Activated effector memory CD4-positive, alpha-beta T cell treated with Interleukin-2 at 50 U/mL for 16 hours (primary cell): ENCODE measurements at places on chromosomes 2 and 18.

- DNase-seq = no peak
These were observed 53.5 kb downstream of the MEP1B start for GRCh38 chr18:32243358-32243757.

DNA sequence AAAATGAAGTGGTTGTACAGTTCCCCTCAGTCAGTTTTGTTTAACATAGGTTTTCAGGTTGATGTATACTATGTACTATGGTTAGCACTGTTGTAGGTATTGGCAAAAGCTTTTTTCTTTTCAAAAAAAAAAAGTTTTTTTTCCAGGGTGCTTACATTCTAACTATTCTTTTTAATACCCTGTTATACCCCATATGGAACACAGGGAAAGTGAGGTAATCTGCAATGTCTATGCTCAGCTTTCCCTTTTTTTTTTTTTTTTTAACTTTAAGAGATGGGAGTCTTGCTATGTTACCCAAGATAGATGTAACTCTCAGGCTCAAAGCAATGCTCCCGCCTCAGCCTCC lies 590 bp upstream of the CCDC138 start:
- DNase-seq = no peak

DNA sequence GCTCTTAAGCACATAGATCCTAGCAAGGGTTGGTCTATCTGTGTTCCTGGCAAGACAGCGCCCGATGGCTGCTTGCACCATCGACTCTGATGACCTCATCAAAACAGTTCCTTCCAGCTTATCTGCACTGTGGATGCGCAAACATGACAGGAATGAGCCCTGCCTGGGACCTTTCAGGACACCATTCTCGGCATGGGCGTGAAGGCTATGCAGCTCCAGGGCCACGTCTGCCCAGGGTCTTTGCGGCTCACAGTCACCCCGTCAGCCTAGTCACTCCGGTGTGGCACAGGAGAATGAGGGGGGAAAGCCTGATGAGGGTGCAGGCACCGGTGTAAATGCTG lies 147.8 kb upstream of the TWIST2 start:
- no peak for DNase-seq

GRCh38 chr2:214706986-214707385 lies 102.5 kb downstream of the BARD1 start:
- DNase-seq = no peak

GRCh38 chr2:168694866-168695265 lies 107.6 kb upstream of the NOSTRIN start:
- DNase-seq = no peak

DNA sequence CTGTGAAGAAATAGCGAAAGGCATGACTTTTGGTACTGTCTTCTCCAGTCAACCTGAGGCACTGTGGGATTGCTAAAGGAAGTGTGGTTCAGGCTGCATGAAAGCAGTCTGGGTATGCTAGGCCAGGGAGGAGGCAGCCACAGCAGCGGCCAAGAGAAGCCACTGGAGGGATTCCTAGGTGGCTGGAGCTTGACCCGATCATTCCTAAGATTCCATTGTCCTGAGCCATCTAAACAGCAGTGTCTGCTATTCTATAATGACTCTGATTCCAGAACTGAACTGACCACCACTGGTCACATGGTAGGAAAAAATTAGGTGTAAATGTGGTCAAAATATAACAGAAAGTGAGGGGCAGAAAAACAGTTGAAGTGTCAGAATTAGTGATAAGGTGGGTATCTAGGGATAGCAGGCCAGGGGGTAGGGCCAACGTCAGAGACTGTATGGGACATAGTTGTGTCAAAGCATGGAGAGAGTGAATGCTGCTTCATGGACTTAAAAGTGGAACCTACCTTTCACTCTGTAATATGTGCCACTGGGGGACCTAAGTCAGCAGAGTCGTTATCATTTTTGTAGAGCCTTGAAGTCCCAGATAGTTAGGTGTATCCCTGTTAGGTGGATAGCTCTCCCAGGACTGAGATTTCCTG lies 204.6 kb downstream of the CTNNA2 start:
- DNase-seq = no peak

GRCh38 chr18:45298986-45299385 lies 316.3 kb upstream of the SLC14A2 start:
- no peak for DNase-seq

DNA sequence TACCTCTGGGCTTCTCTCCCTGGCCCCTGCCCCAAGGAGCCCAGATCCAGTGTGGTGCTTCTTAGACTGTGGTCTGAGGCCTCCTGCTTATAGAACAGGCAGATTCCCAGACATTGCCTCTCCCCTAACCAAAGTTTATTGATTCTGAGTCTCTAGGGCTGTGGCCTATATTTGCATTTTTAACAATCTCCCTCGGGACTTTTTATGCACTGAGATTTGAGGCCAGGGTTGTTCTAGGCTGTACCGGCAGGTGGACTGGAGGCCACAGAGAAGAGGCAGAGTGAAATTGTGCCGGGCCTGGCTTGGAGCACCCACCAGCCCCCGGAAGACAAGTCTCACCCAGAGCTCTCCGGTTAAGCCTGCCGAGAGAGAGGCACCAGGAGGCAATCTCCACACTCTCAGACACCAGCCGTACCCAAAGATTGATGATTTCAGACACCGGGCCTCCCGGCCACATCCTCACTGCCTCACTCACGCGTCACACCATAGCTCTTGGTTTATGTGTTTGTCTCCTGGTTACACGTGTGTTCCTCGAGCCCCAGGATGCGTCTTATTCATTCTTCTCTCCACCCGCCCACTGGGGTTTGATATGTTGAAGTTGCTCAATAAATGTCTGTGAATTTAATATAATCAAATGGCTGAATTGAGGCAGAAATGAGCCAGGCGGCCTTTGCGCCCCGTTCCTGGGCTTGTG lies 203.7 kb downstream of the KLHL29 start:
- DNase-seq = no peak

DNA sequence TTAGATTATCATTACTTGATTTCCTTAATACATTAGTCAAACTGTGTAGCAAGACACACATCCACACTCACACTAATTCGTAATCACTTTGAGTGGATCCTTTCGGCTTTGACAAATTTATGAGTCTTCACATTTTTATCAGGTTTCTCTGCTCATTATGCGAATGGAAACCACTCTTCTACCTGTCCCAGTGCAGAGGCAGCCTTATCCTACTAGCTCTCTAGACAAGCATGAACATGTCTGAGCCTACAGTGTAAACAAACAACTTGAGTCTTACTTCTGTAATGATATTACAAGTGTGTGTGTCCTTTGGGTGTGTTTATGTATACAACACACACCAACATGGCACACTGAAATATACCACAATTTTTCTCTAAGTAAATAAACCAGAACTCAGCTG lies 361.9 kb upstream of the CHST9 start:
- no peak for DNase-seq

GRCh38 chr2:54446625-54447024 lies 9.5 kb upstream of the SPTBN1 start:
- DNase-seq = no peak

DNA sequence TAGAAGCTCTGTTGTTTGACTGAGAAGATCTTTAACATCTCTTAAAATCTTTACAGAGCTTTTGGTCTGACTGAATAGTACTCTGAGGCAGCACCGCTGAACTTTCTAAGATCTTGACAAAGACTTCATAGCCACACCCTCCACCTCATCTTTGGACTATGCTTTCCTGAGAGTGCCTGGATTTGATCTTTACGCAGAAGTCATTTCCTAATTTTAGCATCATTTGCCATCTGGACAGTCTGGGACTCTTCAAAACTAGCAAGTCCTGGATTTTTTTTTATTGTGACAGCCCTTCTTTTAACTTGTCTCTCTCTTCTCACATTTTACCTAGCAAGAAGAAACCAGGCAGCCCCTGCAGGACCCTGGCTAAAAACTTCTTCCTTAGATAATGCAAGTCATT lies 188.8 kb downstream of the CTIF start:
- DNase-seq = no peak

DNA sequence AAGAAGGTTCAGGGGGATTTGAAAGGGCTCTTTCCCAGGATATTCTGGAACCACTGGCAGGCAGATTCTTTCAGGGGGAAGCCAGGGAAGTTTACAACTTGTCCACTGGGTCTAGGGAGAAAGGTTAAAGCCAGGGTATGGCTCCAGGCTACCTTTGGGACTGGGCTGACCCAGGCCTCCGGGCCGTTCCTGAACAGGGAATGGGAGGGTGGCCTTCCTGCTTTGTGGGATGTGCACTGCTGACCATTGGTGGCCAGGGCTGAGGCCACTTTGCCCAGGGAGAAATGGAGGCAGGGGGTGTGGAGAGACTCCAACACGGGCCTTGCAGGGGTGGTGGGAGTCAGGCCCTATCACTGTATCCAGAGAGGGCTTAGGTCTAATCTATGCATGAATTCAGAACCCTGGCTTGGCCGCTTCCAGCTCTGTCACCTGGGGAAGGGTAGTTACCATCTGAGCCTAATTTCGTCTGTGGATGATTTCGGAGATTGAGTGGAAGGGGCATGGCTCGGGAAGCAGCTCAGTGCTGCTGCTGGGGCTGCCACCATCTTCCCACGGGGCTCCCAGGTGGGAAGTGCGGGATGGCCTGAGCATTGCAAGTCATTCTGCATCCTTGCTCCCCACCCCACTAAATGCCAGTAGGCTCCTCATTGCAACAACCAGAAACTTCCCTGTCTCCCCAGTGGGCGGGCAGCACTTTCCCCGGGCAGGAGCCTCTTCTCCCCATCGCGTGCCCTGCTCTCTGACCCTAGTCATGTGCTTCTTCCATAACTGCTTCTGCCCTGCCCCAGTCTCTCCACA lies 57.1 kb upstream of the OTOF start:
- DNase-seq = no peak

DNA sequence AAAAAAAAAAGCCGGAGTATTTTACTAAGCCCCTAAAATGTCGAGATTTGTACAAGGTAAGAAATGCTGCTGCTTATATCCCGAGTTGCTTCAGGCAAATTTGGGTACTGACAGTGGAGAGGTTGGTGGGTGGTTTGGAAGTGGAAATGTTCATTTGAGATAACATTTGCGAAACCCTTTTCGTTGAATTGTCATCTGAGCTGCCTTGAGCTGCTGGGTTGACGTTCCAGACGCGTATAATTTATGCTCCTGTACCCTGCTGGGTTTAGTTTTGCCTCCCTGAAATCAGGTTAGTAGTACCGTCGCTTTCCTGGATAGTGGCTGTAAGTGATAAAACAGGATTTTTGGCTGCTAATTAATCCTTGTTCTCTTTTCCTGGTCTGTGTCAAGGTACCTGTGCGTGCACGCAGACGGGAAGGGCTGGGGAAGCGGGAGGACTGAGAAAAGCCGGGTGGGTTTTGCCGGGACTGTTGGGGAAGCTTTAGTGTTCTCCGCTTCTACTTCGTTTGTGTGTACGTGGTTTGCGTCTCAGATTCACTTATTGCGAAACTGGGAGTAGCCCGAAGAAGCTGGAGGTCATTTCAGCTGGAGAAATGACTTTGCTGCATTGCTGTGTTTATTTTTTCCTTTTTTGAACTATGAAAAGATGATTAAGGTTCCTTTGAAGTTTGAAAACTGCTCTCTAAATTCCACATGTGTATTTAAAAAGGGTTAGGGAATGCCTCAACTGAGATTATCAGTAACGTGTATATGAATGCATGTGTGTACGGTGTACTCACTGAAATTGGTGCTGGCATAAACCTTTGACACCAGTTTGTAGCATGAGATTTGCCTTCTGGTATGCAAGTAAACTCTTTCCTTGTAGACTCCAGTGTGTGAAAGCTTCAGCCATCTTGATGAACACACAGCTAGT lies 709 bp downstream of the UGP2 start:
- DNase-seq = no peak

- no peak for DNase-seq
These were observed 777.4 kb downstream of the DSC3 start for GRCh38 chr18:30265190-30265589.

- no peak for DNase-seq
These were observed 1497.5 kb downstream of the DPP10 start for GRCh38 chr2:115939902-115940301.

DNA sequence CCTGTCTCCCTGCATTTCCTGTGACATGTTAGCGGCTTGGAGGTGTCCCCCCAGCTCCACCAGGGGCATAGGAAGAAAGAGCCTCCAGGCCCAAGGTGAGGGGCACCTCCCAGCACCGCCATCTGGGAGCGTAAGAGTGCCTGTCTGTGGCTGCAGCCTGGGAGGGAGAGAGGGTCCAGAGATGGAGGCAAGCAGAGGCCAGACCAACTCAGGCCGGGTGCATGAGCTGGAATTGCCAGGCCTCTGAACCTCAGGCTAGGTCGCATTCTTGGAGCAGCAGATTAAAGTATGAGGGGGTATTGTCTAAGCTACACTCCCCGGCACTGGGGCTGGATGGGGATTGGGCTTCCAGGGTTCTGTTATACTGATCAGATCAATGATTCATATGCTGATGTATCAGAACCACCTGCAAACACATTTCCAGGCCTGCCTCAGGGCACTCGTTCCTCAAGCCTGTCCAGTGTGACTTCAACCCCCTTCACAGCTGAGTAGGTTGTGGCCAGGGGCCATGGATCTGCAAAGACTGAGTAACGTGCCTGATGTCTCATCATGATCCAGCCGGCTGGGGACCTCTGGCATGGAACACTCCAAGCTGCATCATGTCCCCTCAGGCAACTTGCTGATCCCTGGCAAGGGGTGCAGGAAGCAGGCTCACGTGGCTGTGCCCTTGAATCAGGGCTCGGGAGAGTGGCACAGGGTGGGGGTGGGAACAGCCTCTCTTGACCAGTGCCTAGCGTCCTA lies 73.2 kb downstream of the HS1BP3 start:
- DNase-seq = no peak

- no peak for DNase-seq
These were observed 339.6 kb upstream of the DCC start for GRCh38 chr18:52000435-52000834.

GRCh38 chr2:98701230-98701629 lies 29.7 kb downstream of the MGAT4A start:
- DNase-seq = no peak

DNA sequence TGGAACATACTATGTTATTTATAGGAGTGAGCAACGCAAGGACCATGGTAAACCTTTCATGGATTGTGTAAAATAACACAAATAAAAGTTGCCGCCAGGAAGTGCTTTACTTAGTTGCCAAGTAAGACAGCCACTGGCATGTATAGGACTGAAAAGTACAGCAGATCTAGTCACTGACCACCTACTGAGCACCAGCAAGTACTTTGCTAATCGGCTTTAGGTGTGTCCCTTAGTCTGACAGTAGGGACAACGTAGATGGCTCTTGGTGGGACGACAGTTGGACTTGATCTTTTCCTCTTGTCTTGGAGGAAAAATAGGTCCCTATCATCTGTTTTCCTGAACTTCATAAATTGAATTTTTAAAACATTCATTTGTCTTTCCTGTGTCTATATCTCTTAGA lies 13.6 kb upstream of the CXXC1 start:
- DNase-seq = no peak

DNA sequence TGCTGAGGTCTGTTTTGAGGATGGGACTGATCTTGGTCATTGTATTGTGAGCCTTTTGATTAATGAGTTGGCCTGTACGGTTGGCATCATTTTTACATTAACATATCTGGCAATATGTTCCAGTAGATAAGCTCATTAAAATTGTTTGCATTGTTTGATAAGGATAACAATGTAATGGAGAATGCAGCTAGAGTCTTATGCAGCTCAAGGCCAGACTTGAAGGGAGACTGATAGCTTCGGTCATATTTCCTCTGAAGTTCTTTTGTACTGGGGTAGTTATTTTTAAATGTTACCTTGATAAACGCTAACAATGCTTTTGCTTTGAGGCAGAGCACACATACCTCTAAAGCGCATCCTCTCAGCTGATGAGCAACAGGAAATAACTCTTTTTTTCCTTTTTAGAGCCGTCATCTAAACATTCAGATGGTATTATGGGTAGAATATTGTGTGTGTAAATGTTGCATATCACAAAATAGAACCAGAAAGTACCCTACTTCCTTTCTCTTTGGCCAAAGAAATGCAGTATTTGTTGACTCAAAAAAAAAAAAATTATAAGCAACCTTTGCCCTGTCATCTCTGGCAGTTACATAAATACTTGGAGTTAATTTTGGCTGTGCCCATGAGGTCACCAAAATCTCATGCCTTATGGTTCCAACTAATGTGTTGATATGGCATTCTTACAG lies 1.3 kb downstream of the MAPRE2 start:
- DNase-seq = no peak
